Stimulated activated CD8-positive, alpha-beta memory T cell treated with anti-CD3 and anti-CD28 coated beads, Interleukin-7, amount 100 ng/mL, for 4 hours (primary cell): ENCODE measurements at places on chromosomes 12 and 14.

DNA sequence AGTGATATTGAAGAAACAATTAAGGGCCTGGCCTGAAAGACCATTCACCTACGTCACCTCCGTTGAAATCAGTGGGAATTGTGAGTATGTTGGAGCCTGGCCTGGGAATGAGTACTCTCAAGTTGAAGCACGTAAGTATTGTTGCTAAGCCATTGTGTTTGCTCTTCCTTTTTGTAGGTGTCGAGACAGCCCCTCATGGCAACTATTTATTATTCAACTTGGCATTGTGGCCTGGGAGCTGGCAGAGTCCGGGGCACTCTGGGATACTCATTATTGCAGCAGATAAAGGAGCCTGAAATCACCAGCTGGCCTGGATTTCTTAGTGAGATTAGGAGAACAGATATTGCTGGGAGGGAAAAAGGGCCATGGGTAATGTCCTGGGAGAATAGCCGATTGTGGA is 147.4 kb downstream of the C12orf75 start:
- no peak for DNase-seq

DNA sequence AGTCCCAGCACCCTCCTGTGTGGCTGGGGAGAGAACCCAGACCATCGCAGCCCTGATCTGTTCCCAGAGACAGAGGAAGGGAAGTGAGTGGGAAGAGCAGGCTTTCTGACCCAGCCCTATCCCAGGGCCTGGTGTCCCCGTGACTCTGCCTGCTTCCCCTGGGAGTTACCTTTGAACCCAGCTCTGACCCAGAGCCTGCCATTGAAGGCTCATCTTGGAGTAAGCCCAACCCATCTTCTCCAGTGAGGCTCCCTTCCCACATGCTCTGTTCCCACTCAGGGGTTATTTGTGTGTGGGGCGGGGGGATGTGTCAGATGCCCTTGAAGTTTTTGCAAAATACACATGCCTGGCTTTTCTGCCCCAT is 6.0 kb downstream of the TMEM63C start:
- no peak for DNase-seq

DNA sequence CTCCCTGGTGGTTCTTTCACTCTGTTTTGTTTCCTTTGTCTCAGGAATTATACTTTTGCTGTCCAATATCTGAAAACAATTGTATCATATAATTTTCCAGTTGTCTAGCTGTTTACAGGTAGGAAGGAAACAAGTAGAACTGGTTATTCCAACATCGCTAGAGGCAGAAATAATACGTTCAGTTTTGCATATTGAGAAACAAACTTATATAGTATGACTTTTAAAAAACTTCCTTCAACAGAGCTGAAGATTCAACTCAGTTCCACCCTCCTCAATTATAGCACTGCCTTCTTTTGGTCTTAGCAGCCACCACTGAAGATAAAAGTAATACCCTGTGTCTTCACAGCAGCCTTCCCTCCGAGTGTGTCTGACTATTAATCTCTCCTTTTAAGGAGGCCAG is 214.3 kb downstream of the EFCAB11 start:
- no peak for DNase-seq

DNA sequence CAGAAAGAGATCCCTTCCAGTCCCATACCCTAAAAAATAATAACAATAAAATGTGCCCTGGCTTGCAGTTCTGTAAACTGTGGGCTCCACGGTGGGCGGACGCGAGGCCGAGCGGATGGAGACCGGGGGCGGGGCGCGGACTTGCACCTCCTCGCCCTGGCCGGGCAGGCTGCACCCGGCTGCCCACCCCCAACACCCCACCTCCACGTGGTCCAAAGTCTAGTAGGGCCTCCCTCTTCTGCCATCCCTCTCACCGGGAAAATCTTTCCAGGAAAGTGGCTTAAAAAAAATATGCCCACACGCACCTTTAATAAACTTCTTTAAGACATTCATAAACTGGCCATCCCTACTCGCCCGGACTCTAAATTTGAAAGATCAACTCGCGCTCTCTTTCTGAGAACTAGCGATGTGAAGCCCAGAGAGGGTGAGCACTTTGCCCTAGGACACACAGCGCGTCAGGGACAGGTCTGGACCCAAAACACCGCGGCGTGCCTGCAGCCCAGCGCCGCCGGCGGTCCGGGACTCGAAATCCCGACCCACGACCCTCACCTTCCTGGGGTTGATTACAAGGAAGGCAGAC is 1.9 kb upstream of the BCL11B start:
- DNase-seq = no peak

- DNase-seq = no peak
Observed at GRCh38 chr12:104171785-104172569, 34.0 kb upstream of the NFYB start.

DNA sequence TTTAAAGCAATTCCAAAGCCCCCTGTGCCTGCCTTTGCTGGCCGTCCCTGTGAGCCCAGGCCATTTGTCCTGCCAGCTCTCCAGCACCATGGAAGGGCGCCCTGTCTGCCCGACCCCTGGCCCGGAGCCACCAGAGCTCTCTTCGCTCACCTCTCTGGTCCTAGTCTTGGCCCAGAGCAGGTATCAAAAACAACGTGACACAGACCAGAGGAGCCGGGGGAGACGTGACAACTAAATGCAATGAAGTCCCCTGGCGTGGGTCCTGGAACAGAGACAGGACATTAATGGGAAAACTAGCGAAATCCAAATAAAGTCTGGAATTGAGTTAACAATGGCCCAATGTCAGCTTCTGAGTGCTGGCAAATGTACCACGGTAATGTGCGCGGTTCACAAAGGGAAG is 83.2 kb upstream of the DIO3 start:
- DNase-seq = no peak

- no peak for DNase-seq
Observed at GRCh38 chr12:30701056-30701455, 5.4 kb upstream of the IPO8 start.

GRCh38 chr12:106170285-106170684 is 31.5 kb upstream of the NUAK1 start:
- no peak for DNase-seq

DNA sequence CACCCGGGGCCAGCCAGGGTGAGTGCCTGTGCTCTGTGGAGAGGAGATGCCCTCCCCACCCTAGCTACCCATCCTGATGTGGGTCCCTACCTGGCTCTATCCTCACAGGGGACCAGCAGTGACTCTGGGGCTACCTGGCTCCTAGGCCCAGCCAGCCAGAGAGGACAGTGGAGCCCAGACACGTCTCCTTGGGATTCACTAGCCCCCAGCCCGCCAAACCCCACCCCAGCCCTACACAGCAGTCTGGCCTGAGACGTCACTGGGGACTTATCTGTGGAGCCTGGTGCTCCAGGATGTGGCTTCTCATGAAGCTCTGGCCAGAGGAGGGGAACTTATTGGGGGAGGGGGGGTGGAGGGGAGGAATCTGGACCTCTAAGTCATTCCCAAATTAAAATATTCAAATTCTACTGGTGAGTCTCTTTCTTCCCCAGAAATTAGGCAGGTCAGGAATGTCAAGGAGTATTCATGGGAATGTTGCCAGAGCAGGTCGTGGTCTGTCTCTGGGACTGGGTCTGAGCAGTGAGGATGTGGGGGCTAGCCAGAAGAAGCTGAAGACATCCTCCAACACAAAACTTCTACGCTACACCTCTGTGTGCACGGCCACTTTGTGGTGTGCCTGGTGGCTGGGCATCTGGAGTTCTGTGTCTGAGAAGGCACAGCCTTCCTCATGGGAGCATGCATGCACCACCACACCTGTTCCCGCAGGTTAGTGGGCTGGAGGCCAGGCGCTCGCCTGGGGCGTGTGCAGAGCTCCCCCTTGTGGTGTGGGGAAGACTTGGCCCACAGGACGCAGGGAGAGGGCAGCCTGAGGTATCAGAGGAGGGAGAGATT is 2.7 kb downstream of the CMTM5 start:
- peak; percentile 49 for DNase-seq

- no peak for DNase-seq
Observed at GRCh38 chr14:77989441-77989991, 180.7 kb upstream of the NRXN3 start.

- DNase-seq = no peak
Observed at GRCh38 chr12:11666131-11667050, 16.9 kb downstream of the ETV6 start.

- DNase-seq = no peak
Observed at GRCh38 chr14:36979863-36980262, 192.5 kb downstream of the SLC25A21 start.

- no peak for DNase-seq
Observed at GRCh38 chr12:64876388-64877071, 52.1 kb downstream of the TBC1D30 start.

GRCh38 chr12:90174198-90174510 is 465.5 kb upstream of the ATP2B1 start:
- no peak for DNase-seq

DNA sequence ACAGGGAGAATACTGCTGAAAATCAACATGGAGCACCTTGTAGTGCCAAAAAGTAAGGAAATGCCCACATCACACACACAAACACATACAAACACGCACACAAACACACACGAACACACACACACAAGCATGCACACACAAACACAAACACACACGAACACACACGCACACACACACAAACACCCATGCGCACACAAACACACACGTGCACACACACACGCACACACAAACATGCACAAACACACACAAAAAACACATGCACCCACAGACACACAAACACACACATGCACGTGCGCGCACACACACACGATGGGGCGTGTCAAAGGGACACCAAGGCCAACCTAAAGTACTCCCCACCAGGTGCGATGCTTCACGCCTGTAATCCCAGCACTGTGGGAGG is 61.7 kb upstream of the C14orf180 start:
- DNase-seq = no peak

- no peak for DNase-seq
Observed at GRCh38 chr12:92695577-92695976, 7.2 kb upstream of the PLEKHG7 start.

DNA sequence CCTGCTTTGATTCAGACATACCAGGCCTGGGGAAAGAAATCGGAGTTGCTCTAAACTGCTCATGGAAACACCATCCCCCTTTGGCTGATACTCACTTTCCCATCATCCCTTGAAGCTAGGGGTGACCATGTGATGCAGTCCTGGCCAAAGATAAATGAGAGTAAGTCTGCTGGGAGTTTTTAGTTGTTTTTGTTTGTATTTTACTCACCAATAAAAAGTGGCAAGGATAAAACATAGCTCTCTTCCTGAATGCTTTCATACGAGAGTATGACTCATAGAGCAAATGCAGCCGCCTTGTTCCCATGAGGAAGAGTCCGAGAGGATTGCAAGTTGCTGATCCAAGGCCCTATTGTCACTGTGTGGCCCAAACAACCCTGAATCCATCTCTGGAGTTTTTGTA is 126.4 kb upstream of the TMEM132C start:
- DNase-seq = no peak

- DNase-seq = no peak
Observed at GRCh38 chr12:96302687-96303310, 97.4 kb downstream of the CDK17 start.

DNA sequence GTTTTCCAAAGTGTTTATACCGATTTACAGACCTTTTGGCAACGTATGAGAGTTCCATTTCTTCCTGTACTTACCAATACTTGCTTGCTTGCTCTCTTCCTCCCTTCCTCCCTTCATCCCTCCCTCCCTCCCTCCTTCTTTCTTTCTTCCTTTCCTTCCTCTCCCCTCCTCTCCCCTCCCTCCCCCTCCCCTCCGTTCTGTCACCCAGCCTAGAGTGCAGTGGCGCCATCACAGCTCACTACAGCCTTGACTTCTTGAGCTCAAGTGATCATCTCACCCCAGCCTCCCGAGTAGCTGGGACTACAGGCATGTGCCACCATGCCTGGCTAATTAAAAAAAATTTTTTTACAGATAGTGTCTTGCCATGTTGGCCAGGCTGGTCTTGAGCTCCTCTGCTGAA is 40.4 kb downstream of the DIP2B start:
- DNase-seq = no peak

DNA sequence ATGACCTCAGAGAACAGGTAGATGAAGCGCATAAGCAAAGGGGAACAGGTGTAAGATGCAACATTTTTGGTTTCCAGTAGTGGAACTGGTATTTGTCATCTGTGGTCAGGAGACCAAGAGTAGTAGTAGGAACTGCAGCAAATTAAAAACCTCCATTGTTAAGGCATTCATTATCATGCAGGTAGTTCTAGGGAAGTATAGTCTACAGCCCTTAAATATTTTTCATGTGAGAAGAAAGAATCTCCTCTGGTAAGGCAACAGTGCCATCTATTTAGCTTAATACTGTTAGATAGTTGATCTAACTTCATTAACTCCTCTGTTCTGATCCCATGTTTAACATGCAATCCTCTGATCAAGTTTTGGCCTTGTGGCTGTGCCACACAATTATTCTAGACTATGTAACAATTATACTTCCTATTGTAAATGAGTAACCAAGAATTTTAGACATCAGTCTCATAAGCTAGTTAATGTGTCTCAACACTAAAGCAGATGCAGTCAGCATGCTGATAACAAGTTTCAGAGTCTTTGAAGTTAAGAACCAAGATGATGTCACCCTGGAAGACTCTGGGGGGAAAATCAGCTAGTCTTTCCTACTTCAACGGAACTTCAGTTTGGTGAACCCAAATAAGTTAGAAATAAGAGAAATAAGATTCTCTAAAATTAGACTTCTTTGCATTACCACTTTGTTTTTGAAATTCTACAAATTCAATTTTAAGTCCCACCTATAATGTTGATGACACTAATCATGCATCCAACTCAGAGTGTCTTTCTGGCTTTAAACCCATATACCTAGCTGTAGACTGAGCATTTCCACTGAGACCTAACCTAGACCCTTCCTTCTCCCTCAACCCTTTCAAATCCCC is 70.9 kb downstream of the STXBP6 start:
- DNase-seq = no peak

DNA sequence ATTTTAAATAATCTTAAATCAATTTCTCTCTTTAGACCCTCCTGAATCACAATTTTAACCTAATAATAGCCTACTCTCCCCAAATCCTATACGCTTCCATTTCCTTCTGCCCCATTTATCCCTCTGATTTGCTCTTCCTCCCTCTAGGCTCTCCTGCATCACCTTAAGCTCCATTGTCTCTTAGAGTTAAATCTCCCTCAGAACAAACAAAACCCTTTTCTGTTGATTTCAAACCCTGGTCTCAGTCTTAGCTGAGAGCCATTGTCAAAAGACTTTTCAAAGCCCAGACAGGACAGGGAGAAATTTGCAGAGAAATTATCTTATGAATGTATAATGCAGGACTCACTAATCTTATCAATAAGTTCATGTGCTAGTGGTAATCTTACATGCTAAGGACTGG is 106.1 kb downstream of the C12orf75 start:
- no peak for DNase-seq

GRCh38 chr14:75369506-75369905 is 58.3 kb upstream of the JDP2 start:
- DNase-seq = no peak

- no peak for DNase-seq
Observed at GRCh38 chr12:20486233-20486632, 117.9 kb downstream of the PDE3A start.

GRCh38 chr14:100777818-100778525 is 47.9 kb upstream of the MEG3 start:
- no peak for DNase-seq

DNA sequence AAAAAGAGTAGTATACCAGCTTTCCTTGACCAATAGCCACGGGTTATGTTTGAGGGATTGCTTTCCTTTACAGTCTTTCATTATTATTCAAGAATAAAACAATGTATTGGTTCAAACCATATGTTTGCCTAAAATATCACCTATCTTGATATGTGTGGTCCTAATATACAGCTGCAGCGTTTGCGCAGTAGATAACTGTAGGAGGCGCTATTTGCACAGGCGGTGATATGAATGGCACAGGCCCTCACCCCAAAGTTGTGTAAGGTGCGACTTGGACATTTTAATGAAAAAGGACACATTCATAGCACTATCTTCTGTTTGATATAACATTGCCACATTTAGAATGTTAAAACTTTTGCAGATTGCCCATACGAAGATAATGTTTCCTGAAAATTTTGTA is 298.4 kb downstream of the TRHDE start:
- DNase-seq = no peak
